ENCODE measurements at places on chromosomes 2 and 18.

GRCh38 chr2:45162711-45163110, 153.5 kb upstream of the SIX2 start:
- no peak for DNase-seq

GRCh38 chr2:56806924-56807323, 623.1 kb downstream of the CCDC85A start:
- no peak for DNase-seq

DNA sequence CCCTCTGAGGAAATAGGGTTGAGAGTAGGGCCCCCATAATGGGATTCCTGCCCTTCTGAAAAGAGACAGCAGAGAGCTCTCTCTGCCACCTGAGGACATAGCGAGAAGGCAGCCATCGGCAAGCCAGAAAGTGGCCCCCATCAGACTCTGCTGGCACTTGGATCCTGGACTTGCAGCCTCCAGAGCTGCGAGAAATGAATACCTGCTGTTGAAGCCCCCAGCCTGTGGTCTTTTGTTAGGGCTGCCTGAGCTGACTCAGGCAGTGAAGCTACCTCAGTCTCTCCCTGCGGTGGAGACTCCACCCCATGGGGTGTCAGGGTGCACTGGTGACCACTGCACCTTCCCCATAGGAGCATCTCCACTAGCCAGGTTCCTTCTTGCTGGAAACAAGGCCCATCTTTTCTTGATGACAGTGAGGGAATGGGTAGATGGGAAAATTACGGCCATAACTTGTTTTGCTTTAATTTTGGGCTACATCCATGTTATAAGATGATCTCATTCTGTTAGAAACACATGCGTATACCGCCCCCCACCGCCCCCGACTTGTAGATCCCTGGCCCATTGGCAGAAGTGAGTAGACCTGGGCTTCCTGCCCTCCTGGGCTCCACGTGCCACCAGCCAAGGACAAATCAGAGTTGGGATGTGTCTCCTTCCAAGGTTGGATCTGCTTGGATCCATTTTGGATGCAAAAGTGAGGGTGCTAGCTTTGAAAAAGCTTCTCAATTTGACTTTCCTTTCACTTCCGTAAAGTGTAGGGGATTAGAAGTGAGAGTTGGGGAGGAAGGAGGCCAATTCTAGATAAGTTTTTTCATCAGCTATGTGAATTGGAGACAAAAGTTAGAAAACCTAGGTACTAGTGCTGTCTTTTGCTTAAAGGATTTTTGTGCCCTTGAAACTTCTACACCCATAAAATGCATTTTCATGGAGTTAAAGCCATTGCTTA, 42.9 kb downstream of the NCK2 start:
- no peak for DNase-seq

DNA sequence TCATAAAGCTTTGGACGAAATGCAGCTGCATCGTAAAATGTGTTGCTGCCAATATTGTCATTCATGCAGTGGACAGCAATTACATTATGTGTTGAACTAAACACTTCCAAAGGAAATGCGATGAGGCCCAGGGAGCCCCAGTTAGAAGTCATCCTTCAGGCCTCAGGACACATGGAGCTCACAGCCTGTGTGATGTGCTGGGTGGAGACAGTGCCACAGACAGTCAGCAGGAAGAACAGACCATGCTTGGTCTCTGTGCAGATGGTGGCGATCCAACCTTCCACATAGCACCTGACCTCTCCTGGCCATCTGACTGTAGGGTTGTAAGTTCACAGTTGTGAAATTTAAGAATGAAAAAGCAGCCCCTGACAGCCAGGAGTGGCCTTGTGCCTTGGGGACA, 118.3 kb upstream of the ALKAL2 start:
- no peak for DNase-seq

DNA sequence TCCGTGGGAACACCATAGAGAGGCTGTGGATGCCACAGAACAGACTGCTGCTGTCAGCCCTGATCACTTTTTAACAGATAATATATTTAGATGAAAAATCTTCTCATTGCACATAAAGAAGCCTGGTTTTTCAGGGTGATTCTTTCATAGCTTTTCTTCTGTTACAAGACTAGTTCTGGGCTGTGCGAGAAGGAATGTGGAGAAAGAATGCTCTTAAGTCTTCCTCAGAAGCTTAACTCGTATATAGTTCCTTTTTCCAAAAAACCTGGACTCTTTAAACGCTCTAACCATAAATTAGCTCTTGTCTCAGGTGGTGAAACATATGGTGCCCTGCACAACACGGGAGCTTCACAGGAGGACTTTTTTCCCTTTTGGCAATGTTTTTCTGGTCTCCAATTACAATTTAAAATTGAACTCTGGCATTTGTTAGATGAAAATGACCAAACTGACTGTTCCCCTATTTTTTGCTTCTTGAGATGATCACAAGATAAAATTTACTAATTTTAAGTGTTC, 125.9 kb upstream of the SMAD7 start:
- DNase-seq: no peak

GRCh38 chr18:77093067-77093430, 39.5 kb downstream of the MBP start:
- DNase-seq: no peak

GRCh38 chr2:147623328-147623727, 221.5 kb upstream of the ACVR2A start:
- no peak for DNase-seq

DNA sequence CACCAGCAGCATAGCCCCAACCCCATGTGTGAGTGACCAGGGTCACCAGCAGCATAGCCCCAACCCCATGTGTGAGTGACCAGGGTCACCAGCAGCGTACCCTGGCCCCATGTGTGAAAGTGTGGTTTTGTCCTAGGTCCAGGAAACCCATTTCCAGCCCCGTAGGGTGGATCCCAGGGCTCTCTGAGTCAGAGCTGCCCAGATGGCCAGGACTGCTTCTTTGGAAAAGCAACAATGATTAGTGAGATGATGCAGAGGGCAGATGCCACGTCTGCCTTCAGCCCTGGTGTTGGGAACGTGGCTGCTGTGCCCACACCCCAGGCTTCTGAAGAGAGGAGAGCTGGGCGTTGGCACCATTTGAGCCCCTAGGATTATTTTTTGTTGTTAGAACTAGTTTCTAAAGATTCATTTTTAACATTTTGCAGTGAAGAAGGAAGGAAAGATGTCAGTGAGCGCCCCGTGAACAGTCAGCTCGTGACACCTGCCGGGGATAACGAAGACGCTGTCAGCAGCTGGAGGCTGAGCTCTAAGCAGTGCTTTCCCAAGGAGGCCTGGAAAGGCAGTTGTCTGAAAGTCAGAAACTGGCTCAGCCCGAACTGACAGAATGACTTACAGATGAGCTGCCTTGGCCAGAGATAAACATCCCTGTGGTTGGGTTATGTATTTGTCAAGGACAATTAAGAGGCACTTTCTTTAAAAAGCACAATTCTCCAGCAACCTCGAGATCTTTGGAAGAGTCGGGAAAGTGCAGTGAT, 32.1 kb upstream of the KCNG2 start:
- peak; percentile 34 for DNase-seq

DNA sequence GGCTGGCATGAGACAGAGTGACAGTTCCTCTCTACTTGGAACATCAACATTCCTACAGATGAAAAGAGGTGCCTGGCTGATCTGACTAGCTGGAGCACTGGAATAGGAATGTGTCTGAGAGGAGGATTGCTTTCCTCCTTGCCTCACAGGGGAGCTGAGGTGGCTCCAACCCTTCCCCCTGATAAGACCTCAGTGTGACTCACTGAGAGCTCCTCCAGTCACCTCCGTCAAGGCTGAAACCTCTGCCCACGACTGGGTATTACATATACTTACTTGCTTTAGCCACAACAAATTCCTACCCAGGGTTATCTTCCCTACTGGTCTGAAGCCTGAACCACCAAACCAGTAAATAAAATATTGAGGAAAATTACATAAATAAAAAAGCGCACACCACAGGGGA, 342.7 kb upstream of the REG3G start:
- DNase-seq: no peak

DNA sequence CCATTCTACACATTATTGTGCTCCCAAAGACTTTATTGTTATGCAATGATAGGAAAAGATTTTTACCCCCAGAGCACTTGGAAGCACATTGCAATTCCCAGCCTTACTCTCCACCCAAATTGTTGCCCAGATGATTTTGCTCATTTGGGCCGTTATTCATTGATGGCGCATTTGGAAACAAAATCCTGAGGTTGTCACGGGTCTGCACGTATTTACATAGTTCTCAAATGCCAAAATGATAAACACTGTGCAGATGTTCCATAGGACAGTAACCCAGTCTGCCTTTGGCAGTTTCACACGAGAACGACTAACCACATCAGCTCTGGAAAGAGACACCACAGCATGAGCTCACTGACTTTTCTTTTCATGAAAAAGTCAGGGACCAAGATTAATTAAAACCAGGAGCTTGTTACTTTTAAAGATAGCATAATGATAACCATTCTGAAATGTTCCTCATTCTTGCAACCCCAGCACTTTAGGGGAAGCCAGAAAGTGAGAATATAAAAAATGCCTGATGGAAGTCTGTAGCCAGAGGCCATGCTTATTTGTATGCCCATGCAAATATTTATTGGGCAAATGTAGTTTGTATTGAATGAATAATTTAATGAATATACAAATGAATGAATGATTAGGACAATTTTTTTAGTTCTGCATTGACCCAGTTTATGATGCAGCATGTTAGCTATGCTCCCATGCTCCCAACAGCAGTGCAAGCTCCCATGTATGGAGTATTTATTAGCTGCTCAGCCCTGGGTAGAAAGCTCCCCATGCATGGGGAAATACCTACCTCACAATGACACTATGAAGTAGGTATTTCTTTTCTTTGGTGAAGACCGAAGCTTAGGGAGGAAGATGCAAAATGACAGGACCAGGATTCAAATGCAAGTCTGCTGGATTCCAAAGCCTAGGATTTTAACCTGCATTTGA, 84.6 kb downstream of the MAIP1 start:
- DNase-seq: no peak

- no peak for DNase-seq
Measured at GRCh38 chr2:200975672-200976071, 12.2 kb upstream of the ORC2 start.

DNA sequence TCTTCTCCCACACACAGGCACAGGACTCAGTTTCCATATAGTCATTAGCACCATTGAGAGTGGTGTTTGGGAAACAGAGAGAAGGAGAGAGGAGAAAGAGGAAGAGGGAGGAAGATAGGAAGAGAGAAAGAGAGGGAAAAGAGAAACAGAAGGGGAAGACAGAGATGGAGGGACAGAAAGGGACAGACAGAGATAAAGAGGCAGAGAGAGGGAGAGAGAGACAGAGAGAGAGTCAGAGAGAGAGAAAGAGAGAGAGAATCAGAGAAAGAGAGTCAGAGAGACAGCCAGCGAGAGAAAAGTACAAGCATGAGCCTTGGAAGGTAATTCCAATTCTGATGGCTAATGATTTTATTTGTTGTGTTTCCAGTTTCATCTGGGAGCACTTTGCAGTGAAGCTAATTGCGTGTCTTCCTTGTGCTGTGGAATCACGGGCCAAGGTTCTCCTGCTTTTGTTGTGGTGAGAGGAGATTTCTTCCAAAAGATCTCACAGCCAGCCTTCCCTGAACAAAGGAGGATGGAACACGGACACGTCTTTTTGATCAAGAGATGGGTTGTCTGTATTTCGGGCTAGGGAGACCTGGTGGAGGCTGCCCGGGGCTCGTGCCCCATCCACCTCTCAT, 153.6 kb upstream of the TWIST2 start:
- no peak for DNase-seq

- DNase-seq: no peak
Measured at GRCh38 chr2:236613612-236614011, 44.0 kb downstream of the ACKR3 start.

GRCh38 chr2:65015731-65016130, 26.5 kb downstream of the SLC1A4 start:
- no peak for DNase-seq

GRCh38 chr2:140975237-140975636, 1155.6 kb downstream of the LRP1B start:
- DNase-seq: no peak

GRCh38 chr2:177535958-177536504, 143.5 kb downstream of the AGPS start:
- no peak for DNase-seq

DNA sequence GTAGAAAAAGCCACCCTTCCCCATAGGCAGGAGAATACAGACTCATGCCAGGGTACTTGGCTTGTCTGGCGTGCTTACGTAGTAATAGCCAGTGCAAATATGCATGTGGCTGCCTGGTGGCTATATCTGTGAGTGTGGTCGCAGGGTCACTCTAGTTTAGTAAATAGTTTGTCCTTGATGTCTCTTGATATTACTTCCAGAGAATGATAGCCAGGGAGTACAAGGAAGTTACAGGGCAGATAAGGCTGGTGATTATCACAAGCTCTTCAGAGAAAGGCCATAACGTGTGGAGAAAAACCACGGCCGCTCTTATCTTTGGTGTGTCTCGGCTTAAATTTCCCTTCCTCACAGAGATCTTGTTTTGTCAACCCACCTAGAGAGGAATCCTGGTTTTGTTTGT, 54.3 kb upstream of the SLC39A10 start:
- no peak for DNase-seq

GRCh38 chr2:163604941-163605555, 130.8 kb downstream of the FIGN start:
- DNase-seq: no peak

Data from RWPE2 (cell line).